ENCODE measurements at places on chromosomes 6 and 20.

DNA sequence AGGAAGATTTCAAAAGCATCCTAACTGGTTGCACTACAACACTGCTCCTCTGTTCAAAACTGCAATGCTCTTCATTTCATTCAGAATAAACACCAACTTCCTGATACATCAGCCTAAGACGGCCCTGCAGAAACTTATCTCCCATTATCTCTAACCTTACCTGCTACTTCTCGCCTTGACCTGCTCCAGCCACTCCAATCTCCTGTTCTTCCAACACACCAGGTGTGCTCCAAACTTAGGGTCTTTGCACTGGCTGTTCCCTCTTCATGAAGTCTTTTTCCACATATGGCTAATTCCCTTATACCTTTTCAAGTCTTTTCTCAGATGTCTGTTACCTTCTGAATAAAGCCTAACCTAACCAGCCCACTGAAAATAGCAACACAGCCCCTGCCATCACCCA lies 32.1 kb downstream of the PHIP start:
- no peak for DNase-seq

GRCh38 chr6:154954347-154954746 lies 40.8 kb upstream of the TIAM2 start:
- DNase-seq = no peak

DNA sequence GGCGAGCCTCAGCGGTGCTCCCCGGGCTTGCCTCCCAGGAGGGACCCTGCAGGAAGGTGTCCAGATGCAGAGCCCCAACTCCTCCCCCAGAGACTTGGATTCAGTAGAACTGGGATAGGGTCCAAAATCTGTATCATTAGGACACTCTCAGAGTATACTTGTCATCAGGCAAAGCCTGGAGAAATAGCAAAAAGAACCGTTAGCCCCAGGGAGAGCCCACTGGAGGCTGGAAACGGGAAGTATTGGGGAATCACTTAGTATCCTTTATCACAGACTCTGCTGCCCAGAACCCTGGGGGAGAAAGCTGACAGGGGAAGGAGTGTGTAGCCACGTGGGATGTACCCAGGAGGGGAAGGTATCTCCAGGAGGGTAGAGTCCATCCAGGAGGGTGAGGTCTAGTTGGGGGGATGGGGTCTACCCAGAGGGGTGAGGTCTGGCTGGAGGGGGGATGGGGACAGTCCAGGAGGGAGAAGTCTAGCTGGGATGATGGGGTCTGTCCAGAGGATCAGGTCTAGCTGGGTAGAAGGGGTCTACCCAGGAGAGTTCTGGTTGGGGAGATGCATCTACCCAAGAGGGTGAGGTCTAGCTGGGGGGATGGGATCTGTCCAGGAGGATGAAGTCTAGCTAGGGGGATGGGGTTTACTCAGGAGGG lies 107.2 kb downstream of the LY86 start:
- DNase-seq = no peak

GRCh38 chr20:59627298-59627697 lies 23.0 kb downstream of the PHACTR3 start:
- DNase-seq = no peak

- DNase-seq = peak; percentile 25
Measured at GRCh38 chr6:2658788-2659187, 91.9 kb downstream of the MYLK4 start.

DNA sequence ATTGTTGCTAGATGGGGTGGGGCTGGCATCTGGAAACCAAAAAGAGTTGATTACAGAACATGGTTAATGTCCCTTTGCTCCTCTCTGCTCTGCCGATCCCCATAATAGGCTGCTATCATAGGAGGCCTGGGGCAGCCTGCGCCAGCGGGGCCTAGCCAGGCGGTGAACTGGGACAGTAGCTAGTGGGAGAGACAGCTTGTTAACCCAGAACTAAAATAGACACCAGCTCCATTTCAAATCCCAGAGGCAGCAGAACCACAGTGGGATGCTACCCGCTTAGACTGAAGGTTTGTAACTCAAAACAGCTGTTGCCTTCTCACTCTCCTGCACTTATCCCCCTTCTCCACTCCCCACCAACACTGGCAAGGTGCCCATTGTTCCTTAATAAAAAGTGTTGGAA lies 98.5 kb downstream of the SSR1 start:
- no peak for DNase-seq

- DNase-seq = no peak
Measured at GRCh38 chr20:63066506-63067265, 59.9 kb upstream of the BHLHE23 start.

GRCh38 chr6:156449569-156449968 lies 327.6 kb upstream of the ARID1B start:
- no peak for DNase-seq

GRCh38 chr6:130944486-130944885 lies 117.3 kb downstream of the SMLR1 start:
- no peak for DNase-seq
